CD8-positive, alpha-beta memory T cell (primary cell): ENCODE measurements at places on chromosomes 4 and X. TPM values are rescaled to one million over a fixed set of nuclear protein-coding genes. Genes with fewer than 3 reads are reported as not detected.
A peak's percentile ranks its signal among the peaks of the same experiment; 100 is the strongest.

TCP11X2 gene
- not detected for total RNA-seq

NXF2B gene
- total RNA-seq: not detected

RHOXF2B gene
- not detected for total RNA-seq

TLL1 gene
- total RNA-seq: not detected

DUX4 gene
- total RNA-seq: not detected

DNA sequence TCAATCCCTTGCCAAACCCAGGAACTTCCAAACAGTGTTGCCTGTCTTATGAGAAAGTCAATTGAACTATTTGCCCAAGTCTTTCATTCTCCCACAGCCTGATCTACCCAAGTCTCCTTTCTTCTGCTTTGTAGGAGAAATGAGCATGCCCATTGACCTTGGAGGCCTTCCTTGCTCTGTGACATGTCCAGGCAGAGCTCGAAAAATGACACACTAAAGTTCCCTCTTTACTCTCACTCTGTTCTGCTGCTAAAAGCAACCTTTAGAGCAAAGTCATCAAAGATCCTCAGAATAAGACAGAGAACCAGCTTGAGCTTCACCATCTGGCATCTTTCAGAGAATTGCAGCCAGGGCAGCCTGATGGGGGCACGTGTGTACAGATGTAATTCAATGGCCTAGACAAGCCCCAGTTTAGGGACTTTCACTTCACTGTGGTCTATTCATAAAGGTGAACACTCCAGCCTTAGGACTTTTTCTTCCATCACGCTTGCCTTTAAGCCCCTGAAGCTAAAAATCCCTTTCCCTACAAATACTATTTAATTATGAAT, 136.4 kb downstream of the AMELX start:
- H3K27me3 ChIP-seq: no peaks in the 10 kb centered on the region
- no peak overlapping the region for H3K4me3 ChIP-seq
- no peaks in the 10 kb centered on the region for H3K4me1 ChIP-seq
- no peaks in the 10 kb centered on the region for H3K36me3 ChIP-seq
- H3K27ac ChIP-seq: no peak overlapping the region

DNA sequence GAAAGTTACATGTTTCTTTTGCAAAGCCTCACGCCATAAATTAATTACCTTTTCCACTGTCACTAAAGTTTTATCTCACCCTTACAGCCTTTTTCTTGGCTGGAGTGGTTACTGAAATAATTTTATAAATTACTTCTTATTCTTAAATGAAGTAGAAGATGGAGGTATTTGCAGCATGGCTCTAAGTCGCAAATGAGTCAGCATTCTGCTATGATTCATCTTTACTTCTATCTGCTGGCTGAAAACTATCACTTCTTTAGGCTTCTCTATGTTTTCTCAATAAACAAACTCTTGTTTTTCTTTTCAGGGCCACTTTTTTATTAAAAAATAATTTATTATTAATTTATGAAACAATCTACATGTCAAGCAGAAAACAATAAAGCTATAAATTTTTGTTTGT, 210.2 kb upstream of the GYPA start:
- H3K4me3 ChIP-seq: no peak overlapping the region
- no peaks in the 10 kb centered on the region for H3K27me3 ChIP-seq
- no peak for DNase-seq
- no peaks in the 10 kb centered on the region for H3K4me1 ChIP-seq
- H3K36me3 ChIP-seq: no peaks in the 10 kb centered on the region

- H3K4me1 ChIP-seq: no peaks in the 10 kb centered on the region
- H3K36me3 ChIP-seq: no peaks in the 10 kb centered on the region
- H3K27me3 ChIP-seq: no peaks in the 10 kb centered on the region
- no peak for DNase-seq
Measured at GRCh38 chr4:67608027-67608426, 49.5 kb downstream of the STAP1 start.

GRCh38 chr4:41590591-41590990, 52.6 kb downstream of the LIMCH1 start:
- H3K36me3 ChIP-seq: no peaks in the 10 kb centered on the region
- H3K4me3 ChIP-seq: no peak overlapping the region
- no peak for DNase-seq
- H3K27me3 ChIP-seq: no peaks in the 10 kb centered on the region

DNA sequence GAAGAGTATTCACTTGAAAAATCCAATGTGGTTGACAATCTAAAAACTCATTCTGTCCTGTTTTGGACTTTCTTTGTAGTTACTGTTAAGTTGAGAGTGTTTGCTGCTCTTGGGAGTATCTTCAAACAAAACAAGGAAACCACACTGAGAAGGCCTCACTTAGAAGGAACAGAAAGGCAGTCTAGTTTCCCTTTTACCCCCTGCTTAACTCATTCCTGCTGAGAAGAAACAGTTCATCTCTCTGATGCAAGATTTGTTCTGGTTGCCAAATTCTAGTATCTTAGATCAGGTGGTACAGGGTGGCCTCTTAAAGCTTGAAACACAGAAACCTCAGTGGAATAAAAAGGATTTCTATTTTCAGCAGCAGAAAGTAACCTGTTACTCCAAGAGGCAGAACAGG, 41.4 kb downstream of the GUCY2F start:
- no peak overlapping the region for H3K4me3 ChIP-seq
- H3K27me3 ChIP-seq: no peaks in the 10 kb centered on the region
- no peak overlapping the region for H3K27ac ChIP-seq
- H3K4me1 ChIP-seq: no peaks in the 10 kb centered on the region
- no peaks in the 10 kb centered on the region for H3K36me3 ChIP-seq
- no peak for DNase-seq

DNA sequence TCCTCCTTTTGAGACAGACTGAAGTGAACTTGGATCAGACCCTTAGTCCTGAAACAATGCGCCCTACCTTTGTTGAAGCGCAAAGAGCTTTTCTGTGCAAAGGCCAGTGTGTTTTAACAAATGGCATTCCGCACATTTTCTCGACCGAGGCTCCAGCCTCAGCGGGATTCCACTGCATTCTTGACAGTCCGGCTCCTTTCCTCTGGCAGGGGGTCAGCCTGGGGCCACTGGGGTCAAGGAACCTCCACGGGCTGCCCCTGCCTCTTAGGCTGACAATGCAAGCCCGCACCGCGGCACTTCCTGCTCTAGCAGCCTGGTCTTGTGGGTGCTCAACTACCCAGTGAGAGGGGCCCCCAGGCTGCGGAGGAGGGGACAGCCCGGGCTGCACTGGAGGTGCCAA, 47.2 kb upstream of the TFDP3 start:
- H3K27ac ChIP-seq: no peak overlapping the region
- no peak overlapping the region for H3K4me3 ChIP-seq
- no peak for DNase-seq
- no peaks in the 10 kb centered on the region for H3K4me1 ChIP-seq
- no peaks in the 10 kb centered on the region for H3K36me3 ChIP-seq
- no peaks in the 10 kb centered on the region for H3K27me3 ChIP-seq

GRCh38 chr4:96543346-96543745, 703.5 kb downstream of the PDHA2 start:
- no peak overlapping the region for H3K27ac ChIP-seq
- H3K27me3 ChIP-seq: no peaks in the 10 kb centered on the region
- DNase-seq: no peak
- no peaks in the 10 kb centered on the region for H3K4me1 ChIP-seq

DNA sequence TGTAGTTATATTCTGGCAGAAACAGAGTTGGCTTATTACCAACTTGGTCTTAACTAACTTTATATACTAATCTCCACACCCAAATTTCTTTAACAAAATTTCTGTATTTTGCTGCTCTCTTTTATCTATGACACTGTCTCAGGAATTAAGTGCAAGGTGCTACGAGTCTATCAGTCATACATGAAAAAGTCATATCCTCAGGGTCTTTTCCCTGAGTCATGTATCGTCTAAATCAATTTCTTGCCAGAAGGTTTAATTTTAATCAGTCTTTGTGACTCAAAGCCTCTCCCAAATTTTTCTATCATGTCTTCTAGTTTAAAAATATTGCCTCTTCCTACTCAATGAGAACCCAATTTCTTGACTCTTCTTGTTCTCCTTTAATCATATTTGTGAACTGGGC, 1803.6 kb upstream of the PCDH7 start:
- no peak for DNase-seq
- H3K4me1 ChIP-seq: no peaks in the 10 kb centered on the region
- H3K4me3 ChIP-seq: no peak overlapping the region

DNA sequence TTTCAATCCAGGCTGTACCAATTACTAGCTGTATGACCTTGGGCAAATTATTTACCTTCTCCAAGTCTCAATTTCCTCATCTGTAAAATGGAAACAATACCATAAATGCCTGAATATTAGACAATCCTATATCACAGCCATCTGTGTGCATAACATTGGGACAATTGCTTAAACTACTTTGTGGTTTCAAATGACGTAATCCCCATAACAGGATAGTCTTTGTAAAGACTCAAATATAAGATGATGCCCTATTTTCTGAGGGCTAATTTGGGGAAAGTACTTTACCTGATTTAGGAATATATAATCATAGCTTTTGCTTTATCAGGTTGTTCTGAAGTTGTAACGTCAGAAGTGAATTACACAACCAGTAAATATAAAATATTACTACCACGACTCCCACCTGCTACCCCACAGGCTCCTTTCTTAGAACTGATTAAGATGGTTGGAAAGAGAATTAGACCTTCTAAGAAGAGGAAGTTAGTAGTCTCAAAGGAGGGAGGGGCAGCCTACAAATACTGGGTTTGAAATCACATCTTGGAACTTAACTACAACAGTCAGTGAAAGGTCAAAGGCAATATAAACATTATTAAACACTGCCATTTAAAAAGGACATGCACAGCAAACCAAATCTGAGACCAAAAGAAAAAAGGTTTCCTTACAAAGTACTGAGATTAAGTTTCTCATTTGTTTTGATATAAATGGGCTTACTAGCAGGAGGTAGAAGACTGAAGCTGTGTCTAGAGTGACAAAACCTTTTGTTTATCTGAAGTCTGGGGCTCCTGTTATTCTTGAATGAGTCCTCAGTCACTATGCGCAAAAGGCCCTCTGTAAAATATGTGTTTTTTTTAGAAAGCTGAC, 215.0 kb downstream of the SCFD2 start:
- no peak overlapping the region for H3K27ac ChIP-seq
- H3K4me1 ChIP-seq: no peaks in the 10 kb centered on the region
- no peak for DNase-seq
- no peak overlapping the region for H3K4me3 ChIP-seq
- no peaks in the 10 kb centered on the region for H3K27me3 ChIP-seq
- no peaks in the 10 kb centered on the region for H3K36me3 ChIP-seq

DNA sequence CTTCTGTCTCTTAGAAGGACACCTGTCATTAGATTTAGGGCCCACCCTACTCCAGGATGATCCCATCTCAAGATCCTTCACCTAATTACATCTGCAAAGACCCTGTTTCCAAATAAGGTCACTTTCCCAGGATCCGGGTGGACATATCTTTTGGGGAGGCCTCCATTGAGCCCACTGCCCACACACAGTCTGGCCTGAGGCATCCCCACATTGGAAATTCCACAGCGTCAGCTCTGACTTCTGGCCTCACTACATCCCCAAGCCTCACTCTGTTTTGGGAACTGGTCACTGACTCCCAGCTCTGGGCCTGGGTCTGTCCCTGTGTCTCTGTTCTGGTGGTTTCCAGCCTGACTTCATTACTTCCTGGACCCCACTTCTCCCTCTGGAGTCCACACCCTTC, 285.5 kb downstream of the CRLF2 start:
- DNase-seq: no peak
- no peaks in the 10 kb centered on the region for H3K27me3 ChIP-seq
- no peaks in the 10 kb centered on the region for H3K36me3 ChIP-seq
- no peaks in the 10 kb centered on the region for H3K4me1 ChIP-seq
- H3K4me3 ChIP-seq: no peak overlapping the region
- no peak overlapping the region for H3K27ac ChIP-seq

DNA sequence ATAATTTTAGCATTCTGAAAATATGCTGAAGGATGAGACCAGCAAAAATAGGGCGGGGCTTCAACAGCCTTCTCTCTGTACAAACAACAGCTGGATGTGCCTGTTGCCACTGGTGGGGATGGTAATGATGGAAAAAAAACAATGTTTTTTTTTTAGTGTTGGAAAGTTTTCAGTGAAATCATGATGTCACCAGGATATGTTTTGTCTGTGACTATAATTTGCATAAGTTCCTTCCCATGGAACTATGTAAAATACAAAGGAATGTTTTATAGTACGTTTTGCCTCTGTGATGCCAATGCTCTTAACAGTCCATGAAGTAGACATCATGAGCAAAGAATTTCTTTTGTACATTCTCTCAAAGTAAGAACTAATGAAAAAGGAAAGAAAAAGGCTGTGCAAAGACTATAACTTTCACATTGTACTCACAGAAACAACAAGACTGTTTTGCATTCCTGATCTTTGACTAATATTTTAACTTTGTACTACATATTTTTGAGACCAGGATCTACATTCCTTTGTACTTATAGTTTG, 589.7 kb downstream of the SPRY1 start:
- no peaks in the 10 kb centered on the region for H3K4me1 ChIP-seq
- H3K4me3 ChIP-seq: no peak overlapping the region

GRCh38 chr4:149370785-149371420, 444.7 kb downstream of the IQCM start:
- no peaks in the 10 kb centered on the region for H3K36me3 ChIP-seq
- no peaks in the 10 kb centered on the region for H3K4me1 ChIP-seq
- no peak for DNase-seq
- H3K27ac ChIP-seq: no peak overlapping the region
- H3K4me3 ChIP-seq: no peak overlapping the region
- no peaks in the 10 kb centered on the region for H3K27me3 ChIP-seq

GRCh38 chrX:107117993-107118321, 665 bp downstream of the RBM41 start:
- no peaks in the 10 kb centered on the region for H3K27me3 ChIP-seq
- H3K27ac ChIP-seq: peak overlapping the region; percentile 54
- peak overlapping the region; percentile 52 for H3K4me3 ChIP-seq
- peaks cover 22% of the 10 kb centered on the region for H3K36me3 ChIP-seq

DNA sequence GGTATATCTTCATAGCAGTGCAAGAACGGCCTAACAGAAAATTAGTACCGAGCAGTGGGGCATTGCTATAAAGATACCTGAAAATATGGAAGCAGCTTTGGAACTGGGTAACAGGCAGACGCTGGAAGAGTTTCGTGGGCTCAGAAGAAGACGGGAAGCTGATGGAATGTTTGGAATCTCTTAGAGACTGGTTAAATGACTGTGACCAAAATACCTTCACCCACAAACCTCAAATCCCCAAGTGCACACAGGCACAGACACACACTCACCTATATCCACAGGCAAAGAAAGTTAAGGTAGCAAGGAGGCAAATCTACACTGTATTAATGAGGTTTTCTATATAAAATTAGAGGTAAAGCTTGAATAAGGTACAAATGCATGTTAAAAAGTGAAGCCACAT, 14.6 kb upstream of the SPRY1 start:
- no peak overlapping the region for H3K27ac ChIP-seq
- peaks cover 2% of the 10 kb centered on the region for H3K27me3 ChIP-seq
- no peak overlapping the region for H3K4me3 ChIP-seq
- no peaks in the 10 kb centered on the region for H3K4me1 ChIP-seq
- DNase-seq: no peak

GRCh38 chrX:107565015-107565414, 63.3 kb upstream of the PRPS1 start:
- H3K4me1 ChIP-seq: no peaks in the 10 kb centered on the region
- H3K27me3 ChIP-seq: no peaks in the 10 kb centered on the region
- no peaks in the 10 kb centered on the region for H3K36me3 ChIP-seq
